Esophagus squamous epithelium (tissue), 5 donors: ENCODE measurements at places on chromosomes 1 and 21.

DNA sequence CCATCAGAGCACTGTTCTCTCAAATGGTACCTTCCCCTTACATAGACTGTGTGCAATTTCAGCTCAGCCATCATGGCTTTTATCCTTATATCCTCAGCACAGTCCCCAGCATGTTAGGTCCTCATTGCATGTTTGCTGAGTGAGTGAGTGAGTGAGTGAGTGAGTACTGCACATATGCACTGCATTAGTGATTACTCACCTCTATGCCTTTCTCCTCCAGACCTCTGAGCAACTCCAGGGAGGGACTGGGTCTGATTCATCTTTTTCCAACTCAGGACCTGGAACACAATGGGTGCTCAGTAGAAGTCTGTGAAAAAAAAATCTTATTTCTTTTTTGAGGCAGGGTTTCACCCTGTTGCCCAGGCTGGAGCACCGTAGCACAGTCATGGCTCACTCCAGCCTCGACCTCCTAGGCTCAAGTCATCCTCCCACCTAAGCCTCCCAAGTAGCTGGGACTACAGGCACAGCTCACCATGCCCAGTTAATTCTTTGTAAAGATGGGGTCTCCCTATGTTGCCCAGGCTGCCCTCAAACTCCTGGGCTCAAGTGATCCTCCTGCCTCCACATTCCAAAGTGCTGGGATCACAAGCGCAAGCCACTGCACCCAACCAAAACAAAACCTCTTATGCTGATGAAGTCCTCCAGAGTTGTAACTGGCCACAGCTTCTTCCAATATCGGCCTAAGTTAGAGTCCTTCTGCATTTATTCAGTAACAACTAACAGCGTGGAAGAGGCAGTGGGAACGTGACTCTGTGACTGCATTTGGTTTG, 23.7 kb downstream of the RNU5D-1 start:
- DNase-seq: no peak

DNA sequence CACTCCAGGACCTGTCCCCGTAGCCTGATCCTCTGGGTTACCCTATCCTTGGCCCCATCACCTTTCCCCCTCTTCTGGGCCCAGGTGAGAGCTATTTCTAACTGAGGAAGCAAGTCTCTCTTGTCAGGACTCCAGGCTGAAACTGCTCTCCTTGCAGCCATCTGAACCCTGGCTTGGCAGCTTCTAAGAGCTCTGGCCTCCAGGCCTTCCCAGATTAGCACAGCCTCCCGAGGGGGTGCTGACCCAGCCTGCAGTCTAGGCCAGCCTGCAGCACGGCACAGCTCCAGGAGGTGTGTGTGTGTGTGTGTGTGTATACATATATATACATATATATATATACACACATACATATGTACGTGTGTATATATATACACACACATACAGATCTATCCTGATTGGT, 17.4 kb downstream of the CACNA1S start:
- no peak for DNase-seq

DNA sequence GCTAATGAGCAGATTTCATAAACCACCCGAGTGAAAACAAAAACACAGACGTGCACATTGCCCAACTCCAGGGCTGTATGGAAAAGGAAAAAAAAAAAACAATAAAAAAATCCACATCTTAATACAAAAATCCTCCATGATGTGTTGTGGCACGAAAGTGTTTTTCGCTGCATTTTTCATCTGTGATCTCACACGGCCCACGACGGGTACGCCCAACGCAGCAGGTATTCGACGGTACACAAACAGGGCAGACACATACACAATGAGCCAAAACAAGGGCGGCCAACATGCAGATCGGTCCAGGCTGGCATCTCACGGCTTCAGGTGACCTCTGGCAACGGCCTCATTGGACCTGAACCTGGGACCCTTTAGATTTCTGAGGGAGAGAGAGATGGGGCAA, 31.1 kb downstream of the CASZ1 start:
- DNase-seq: no peak

DNA sequence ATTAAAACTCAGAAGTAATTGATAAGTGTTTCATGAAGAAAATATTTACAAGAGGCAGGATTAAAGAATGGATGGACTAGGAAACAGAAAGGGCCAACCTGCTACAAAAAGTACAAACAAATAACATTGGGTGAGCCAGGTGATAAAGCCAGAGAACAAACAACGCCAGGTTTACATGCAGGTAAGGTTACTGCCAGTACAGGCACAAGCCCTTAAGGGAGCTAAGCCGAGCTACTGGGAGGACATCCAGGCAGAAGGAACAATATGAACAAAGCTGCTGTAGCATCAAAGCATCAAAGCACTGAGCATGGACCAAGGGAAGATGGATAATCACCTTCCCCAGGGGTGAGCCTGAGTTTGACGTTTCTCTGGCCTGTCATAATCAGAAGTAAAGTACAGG, 380.7 kb downstream of the SEC16B start:
- no peak for DNase-seq

DNA sequence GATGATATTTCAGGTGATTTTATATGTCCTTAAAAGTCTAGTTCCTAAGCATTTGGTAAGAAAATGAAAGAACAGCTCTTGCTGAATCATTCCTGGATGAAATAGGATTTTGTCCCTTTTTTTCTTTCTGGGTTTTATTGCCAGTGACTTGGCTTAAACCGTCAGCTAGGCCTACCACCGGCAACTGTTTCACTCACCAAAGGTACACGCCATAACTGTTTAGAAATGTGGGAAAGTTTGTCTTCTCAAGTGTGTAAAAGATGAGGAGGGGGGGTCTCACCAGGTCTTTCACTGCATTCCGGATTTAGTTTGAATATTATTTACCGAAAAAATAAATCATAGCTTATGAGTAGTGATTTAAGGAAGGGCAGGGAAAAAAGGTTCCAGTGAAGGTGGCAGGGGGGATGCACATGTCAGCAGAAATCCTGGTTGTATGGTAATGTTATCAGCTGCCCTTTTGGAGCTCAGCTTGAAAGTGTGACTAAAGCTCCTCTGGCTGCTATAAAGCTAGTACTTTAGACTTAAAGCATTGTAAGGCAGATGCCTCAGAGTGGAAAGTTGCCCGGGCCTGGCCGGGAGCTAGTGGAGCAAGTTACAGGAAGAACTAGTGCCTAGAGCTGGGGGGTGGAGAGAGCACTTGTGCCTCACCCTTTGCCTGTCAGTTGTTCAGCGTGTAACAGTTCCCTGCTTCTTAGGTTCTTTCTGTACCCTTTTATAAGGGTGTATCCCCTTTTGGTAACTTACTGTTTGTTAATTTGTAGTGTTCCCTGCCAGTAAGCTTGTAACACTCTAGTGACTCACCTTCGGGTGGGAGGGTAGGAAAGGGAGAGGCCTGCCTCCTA, 3.1 kb downstream of the ATP1A1 start:
- DNase-seq: no peak

DNA sequence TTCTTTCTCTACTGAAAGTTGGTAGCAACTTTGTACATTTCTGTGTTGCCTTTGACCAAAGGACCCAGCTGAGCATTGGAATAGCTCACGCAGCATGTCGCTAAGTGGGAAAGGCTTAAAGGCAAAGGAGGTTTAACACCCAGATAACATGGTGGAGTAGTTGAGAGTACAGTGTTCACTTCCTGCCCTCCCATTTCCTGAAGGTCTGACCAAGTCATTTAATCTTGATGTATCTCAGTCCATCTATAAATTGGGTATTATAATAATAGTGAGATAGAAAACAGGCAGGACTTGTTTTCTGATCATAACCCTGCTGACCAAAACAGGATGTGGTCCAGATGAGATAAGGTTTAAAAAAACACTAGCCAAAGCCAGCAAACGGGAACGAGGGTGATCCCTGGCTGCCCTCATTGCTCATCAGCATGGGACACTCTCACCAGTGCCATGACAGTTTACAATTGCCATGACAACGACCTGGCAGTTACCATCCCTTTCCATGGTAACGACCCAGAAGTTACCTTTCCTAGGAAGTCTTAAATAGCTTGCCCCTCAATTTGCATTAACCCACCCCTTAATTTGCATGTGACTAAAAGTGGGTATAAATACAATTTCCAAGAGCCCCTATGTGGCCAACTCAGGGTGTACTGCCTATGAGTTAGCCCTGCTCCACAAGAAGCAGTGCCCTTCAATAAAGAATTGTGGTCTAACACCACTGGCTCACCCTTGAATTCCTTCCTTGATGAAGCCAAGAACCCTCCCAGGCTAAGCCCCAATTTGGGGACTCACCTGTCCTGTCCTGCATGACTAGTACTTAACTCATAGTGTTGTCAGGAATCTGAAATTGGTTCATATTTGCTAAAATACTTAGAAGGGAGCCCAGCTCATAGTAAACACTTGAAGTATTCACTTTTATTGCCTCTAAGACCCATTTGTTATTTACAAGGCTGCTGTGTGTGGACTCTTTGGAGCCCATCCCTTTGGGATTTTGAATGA, 28.4 kb upstream of the FHAD1 start:
- DNase-seq: no peak

DNA sequence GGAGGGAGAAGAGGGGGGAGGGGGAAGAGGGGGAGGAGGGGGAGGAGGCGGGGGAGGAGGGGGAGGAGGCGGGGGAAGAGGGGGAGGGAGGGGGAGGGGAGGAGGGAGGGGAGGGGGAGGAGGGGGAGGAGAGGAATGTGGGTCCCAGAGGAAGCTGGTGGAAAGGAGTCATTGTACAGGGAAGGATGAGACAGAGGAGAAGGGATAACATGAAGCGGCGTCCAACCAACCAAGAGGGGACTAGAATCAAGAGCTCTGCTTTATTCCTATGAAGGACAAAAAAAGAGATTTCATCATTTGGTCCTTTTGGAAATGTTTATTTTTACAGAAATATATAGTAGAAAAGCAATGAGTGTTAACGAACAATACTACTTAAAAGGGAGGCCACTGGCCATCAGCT, 24.5 kb downstream of the COA6 start:
- DNase-seq: no peak

DNA sequence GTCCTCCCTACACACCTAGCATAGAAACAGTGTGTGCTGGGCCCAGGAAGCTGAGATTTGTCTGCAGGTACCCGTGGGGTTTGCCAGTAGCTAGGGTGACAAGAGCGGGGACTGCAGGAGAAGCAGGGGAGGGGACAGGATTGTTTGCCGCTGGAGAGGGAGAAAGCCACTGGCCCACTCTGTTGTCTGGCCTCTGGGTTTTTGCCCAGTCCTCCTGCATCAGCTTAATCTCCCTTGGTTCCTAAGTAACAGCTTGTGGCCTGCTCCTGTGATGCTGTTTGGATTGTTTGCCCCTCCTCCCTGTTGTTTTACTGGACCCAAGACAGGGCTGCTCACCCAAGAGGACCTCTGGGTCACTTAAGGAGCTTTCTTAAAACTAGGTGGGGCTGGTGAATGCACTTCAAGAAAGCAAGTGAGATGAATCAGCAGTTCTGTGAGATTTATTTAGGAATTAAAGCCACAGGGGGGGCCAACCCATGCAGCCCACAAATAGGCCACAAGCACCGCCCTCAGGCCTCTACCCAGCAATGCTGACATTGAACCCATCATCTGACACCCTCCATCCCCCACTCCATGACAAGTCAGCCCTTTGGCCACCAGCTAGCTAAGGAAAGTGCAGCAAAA, 142.8 kb downstream of the ZZZ3 start:
- DNase-seq: no peak

GRCh38 chr21:33993286-33994231, 78.0 kb upstream of the ATP5PO start:
- no peak for DNase-seq

DNA sequence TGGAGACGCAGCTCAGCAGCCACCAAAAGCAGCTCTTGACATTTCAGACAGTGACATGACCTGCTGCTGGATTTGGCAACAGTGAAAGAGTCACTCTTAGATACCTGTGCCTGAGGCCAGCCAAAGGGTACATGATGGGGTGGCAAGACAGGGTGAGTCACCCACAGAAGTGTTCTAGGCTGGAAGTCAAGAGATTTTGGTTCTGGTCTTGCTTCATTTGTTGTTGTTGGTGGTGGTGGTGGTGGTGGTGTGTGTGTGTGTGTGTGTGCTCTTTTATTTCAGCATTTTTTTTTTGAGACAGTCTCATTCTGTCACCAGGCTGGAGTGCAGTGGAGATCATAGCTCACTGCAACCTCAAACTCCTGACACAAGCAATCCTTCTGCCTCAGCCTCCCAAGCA, 25.8 kb downstream of the SHISAL2A start:
- no peak for DNase-seq

DNA sequence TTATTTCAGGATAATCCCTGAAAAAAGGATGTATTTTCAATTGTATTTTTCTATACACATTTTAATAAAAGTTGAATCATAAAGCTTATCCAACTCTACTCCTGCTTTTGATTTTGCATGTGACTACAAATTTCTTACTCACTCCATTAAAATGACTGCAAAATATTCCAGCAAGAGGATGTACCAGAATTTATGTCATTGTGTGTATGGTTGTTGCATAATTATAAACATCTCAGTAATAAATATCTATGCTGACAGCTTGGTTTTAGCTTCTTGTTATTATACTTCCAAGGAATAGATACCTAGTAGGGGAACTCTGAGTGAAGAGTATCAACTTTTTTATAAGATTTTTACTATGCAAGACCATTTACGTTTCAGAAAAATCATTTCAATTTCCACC, 463.2 kb upstream of the RUNX1 start:
- DNase-seq: no peak

DNA sequence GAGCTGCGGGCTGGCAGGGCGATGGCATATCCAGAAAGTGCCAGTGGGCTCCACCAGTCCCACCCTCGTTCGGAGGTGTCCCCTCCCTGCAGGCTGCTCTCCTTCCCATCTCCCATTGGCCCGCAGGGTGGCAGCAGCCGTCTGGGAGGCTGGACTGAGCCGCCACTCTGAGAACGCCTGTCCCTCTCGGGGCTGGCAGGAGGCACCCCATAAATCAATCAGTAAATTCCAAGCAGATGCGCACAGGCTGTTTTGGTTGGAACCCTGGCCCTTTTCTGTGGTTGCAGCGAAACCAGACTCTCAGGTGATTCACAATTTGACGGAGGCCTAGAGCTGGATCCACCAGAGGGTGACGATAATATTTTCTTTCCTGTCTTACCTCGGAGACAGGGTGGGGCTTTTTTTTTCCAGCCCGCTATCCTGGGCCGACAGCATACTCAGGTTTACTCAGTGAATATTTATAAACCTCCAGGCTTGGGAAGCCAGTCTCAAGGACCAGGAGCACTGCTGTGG, 99.7 kb downstream of the GLIS1 start:
- DNase-seq: no peak

DNA sequence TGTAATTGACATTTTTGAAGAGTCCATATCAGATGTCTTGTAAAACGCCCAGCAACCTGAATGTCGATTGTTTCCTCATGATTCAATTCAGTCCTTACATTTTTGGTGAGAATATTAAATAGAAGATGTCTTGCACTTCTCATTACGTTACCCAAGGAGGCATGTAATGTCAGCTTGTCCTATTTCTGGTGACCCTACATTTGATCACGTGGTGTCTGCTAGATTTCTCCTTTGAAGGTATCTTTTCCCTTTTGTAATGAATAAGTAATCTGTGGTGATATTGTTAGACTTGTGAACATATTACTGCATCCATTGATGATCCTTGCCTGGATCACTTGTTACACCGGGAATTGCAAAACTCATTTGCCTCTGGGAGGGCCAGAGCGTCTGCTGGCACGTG, 87.6 kb upstream of the DISP3 start:
- DNase-seq: no peak

GRCh38 chr1:17687145-17687544, 68.0 kb upstream of the ACTL8 start:
- no peak for DNase-seq

GRCh38 chr1:40341491-40342380, 24.6 kb upstream of the COL9A2 start:
- no peak for DNase-seq

GRCh38 chr1:55986003-55986402, 593.4 kb downstream of the PLPP3 start:
- no peak for DNase-seq

- DNase-seq: no peak
These were observed 6.4 kb downstream of the CLCA2 start for GRCh38 chr1:86430376-86430775.

GRCh38 chr1:193326296-193326695, 139.9 kb upstream of the B3GALT2 start:
- no peak for DNase-seq
